Stimulated activated CD4-positive, alpha-beta T cell treated with anti-CD3 and anti-CD28 coated beads, Interleukin-12 subunit alpha, Interleukin-12 subunit beta, amount 100 ng/mL, for 48 hours (primary cell): ENCODE measurements at places on chromosomes 7 and 10.

DNA sequence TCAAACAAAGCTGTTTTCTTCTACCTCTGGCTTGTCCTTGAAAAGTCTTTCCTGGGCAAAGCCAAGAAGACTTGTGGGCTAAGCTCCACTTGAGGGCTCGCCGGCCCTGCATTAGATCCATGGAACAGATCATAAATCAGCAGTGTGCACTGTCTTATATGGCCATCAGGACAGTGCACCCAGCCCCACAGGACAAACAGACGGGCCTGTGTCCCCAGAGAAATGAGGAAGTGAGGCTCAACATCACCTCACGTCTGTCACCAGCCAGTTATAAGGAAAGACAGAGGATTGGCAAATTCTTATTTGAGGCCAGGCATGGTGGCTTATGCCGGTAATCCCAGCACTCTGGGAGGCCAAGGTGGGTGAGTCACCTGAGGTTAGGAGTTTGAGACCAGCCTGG is 12.3 kb upstream of the IFT22 start:
- no peak for DNase-seq

- DNase-seq: no peak
Measured at GRCh38 chr10:124532106-124532641, 70.6 kb downstream of the LHPP start.

- DNase-seq: no peak
Measured at GRCh38 chr7:133303931-133304330, 51.1 kb downstream of the EXOC4 start.

- DNase-seq: no peak
Measured at GRCh38 chr10:42953684-42954674, 122.9 kb upstream of the RET start.

- no peak for DNase-seq
Measured at GRCh38 chr7:158272091-158272490, 315.5 kb downstream of the PTPRN2 start.

DNA sequence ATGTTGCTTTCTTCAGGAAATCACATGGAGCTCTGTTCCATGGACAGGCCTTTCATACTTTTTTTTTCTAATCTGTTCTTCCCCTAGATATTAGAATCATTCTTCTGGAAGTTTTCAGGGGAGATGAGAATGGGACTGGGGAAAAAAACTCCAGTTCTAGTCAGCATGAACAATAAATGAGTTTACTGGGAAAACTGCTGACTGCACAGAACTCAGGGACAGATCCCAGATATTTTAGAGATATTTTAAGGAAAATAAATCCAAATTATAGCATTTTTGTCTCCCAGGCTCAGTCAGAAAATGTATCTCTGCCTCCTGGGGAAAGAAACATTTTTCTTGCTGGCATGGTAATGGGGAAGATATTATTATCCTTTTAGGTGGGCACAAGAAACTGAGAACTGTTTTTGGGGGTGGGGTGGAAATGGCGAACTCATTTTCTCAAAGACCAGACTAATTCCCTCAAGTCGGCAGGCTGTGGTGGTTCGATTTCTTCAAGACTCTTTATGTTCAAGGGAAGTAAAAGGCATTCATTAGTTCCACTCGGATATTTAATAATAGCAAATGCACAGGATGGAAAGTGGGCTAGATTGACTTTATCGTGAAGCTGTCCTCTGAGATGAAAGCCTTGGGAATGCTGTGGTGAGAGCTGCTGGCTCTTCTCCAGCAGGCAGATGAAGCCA is 157.5 kb downstream of the ADRA2A start:
- no peak for DNase-seq

DNA sequence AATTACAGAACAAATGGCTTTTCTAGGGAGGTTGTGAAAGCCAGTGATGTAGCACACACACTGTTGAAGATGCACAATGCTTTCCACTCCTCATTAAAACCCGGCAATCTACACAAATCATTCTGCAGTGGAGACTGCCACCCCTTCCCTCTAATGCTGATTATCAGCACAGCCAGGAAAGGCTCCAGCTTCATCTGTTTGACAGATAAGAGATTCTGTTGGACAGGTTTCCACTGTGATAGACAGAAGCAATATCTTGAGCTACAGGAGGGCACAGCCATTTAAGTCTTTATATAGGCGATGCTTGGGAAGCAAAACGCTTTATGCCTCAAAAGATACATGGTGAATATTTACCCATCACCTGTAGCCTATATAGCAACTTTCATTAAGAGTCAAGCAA is 555.6 kb downstream of the GLRX3 start:
- no peak for DNase-seq

- DNase-seq: no peak
Measured at GRCh38 chr7:18390535-18390907, 105.0 kb upstream of the HDAC9 start.

- DNase-seq: no peak
Measured at GRCh38 chr10:126207313-126207771, 180.9 kb downstream of the ADAM12 start.

GRCh38 chr7:127437837-127438236 is 45.3 kb upstream of the ZNF800 start:
- no peak for DNase-seq

DNA sequence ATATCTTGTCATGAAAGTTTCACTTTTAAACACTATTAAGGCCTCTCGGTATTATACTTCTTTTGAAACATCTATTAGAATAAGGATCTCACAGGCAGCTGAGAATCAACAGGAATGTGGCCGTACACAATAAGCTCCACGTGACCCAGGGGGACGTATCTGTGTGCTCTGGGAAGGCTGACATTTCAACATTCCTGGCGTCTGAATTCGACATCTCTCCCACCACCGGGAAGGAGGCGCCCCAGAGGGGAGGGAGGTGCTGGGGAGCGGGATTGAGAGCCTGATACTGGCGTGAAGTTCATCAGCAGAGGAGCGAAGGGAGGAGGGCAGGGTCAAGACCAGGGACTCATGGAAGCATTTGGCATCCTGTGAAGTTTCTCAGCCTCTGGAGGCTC is 401.3 kb downstream of the DNAJB6 start:
- DNase-seq: no peak

DNA sequence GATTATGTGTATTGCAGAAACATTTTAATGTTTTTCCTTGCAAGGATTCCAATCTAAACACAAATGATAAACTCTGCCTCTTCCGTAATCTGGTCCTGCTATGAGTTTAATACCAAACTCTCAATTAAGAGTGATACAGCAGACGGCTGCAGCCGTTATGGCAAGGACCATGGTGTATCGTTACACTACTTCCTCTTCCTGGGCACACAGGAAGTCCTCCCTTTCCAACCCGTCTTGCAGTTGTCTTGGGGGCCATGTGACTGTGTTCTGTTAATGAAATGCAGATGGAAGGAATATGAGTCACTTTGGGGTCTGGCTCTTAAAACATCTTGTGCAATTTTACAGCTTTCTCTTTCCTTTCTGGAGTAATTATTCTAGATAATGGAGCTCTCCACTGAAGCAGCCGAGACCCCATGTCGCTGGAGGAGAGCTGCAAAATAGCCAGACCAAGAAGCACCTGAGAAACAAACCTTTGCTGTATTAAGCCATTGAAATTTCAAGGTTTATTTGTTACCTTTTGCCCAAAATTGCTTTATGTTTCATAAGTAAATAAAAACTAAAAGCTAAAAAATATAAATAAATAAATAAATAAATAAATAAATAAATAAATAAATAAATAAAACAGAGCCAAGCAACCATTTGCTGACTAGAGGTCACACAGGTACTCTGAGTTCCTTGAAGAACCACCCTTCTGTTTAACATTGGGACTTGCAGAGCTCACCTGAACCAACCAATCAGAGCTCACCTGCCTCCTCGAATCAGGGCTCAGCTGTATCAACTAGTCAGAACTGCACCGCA is 74.7 kb downstream of the FRMPD2 start:
- no peak for DNase-seq
